ENCODE measurements at places on chromosomes 4 and X.
A peak's percentile ranks its signal among the peaks of the same experiment; 100 is the strongest.

DNA sequence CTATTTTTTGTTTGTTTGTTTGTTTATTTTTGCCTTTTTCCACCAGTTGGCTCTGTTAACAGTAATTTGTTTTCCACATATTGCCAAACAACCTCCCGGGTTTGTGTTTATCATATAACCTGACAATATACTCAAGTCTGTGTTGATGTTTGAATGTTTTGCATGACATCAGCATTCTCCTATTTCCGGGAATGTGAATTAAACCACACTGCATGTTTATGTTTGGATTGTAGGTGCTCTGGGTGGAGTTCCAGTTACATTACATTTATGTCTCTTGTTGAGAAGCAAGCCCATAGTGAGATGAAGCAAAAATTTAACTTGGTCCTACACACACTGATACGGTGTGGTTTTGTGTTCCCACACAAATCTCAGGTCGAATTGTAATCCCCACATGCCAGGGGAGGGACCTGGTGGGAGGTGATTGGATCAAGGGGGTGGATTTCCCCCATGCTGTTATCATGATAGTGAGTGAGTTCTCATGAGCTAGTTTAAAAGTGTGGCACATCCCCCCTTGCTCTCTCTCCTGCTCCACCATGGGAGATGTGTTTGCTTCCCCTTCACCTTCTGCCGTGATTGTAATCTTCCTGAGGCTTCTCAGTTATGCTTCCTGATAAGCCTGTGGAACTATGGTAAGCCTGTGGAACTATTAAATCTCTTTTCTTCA, 54.4 kb upstream of the CLNK start:
- DNase-seq = peak; percentile 36

- no peak for DNase-seq
These were observed 17.6 kb upstream of the GABRA4 start for GRCh38 chr4:47010912-47011446.

DNA sequence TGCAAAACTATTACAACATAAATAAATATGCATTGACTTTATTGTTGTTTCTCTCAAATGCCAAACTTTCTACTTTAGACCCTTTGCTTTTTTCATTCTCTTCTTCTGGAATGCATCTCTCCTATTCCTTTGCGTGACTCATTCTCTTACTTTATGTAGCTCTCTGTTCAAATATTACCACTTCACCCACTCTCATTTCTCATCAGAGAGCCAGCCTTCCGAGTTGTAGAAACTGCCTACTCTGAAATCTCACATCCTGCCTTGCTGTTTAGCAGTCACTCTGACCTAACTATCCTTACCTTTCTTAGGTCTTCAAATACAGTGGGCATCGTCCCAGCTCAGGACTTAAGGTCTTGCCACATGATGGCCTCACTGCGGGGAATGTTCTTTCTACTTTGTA, 143.5 kb downstream of the GALNTL6 start:
- DNase-seq = no peak

DNA sequence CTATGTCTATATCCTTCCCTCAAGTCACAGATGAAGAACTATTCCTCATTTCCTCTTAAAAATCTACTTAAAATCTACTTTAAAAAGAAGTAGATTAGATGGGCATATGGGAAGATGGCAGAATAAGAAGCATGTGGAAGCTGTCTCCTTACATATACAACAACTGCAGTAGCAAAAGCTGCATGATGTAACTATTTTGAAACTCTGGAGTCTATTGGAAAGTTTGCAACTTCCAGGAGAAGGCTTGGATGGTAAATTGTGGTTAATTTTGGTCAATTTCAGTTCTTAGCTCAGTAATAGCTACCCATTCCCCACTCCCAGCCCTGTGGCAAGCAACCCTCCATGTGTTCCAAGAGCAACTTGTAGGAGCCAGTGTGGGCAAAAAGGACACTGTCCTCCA, 36.9 kb downstream of the MORC4 start:
- DNase-seq = peak; percentile 37

- peak; percentile 58 for DNase-seq
These were observed 26.2 kb downstream of the LIN54 start for GRCh38 chr4:82984459-82984858.

- peak; percentile 14 for DNase-seq
These were observed 176.3 kb downstream of the ENOX2 start for GRCh38 chrX:130726661-130727060.

DNA sequence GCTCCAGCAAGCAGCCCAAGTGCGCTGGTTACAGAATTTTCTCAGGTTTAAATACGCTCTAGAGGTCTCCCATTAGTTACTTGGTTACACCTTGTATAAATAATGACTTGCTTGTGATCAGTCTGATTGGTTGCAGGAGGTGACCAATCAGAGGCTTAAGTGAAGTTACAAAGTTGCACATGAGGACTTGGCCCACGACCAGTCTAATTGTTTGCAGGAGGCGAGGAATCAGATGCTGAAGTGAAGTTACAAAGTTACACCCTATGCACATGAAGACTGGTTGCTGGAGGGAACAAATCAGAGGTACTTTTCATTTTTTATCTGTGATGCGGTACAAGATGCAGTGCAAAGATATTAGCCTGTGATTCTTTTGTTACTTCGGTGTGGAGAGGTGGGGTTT, 80.7 kb downstream of the UBE2NL start:
- no peak for DNase-seq

DNA sequence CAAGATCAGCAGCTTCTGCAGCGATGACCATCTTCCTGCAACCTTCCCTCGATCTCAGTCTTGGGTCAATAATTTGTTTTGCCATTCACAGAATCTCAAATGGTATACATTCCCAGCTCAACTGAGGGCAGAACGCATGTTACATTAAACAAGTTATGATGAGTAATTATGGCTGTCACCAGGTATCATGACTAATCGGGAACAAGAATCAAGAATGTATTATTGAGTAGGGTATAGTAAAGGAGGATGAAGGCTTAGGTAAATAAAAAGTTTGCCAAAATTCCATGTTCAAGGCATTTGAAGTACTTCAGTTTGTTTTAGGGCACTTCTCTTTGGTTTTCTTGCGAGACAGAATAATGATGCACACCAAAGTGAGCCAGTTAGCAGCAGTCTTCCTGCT, 194.1 kb downstream of the SH2D1A start:
- DNase-seq = no peak
